ENCODE measurements at places on chromosomes 7 and 10.

DNA sequence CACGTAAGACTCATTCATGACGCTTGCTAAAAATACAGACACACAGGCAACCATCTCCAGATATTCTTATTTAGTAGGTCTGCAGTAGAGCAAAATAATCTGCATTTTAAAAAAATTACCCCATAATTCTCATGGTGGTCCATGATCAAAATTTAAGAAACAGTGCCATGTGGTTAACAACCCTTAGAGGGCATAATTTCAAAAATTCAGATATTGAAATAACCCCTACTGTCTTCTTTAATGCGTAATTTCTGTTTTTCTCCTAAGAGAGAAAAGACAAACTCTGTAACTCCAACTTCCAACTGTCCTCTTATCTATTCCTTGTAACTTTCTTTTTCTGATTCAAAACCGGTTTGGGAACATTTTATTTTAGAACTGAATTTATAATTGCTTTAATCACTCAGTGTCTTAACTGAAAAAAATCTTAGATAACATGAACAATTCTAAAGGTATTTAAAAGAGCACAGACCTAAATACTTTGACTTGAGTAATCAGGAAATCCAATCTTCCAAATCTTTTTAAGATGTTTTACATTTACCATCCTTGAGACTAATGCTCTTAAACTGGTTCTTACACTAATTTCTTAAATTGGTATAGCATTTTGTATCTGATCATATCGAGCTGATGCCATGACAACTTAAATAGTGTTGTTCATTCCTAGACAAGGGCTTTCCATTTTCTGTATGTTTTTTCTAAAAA, 148.0 kb downstream of the GALNT11 start:
- DNase-seq: no peak

GRCh38 chr10:623477-624311, 65.8 kb downstream of the DIP2C start:
- no peak for DNase-seq

DNA sequence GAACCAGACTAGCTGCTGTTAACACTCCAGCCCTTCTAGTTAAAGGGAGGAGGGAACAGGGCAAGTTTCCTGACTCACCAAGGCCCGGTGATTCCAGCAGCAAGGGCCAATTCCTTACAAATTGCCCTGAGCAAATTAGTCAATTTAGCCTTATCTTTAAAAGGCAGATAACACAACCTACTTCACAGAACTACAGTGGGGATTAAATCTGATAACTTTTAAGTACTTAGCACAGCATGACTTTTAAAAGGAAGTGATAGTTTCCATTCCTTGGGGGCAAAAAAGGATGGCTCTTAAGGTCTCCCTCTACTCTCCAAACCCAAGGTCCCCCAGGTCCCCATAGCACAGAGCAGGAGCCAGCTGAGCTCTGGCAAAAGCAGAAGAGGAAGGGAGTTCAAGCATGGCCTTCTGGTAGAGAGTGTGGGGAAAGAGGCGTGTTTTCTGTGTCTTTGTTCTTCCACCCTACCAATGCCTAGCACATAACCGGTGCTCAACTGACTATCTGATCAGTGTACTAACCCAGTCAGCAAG, 4.0 kb downstream of the CDCA7L start:
- no peak for DNase-seq

DNA sequence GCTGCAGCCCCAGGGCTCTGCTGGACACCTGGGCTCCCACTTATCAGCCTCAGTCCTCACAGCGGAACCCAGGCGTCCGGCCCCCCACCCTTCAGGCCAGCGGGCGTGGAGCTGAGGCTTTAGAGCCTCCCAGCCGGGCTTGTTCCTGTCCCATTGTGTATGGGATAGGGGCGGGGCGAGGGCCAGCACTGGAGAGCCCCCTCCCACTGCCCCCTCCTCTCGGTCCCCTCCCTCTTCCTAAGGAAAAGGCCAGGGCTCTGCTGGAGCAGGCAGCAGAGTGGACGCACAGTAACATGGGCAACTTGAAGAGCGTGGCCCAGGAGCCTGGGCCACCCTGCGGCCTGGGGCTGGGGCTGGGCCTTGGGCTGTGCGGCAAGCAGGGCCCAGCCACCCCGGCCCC, 2.7 kb downstream of the NOS3 start:
- no peak for DNase-seq

- DNase-seq: no peak
Measured at GRCh38 chr7:28228396-28228795, 47.8 kb upstream of the JAZF1 start.

GRCh38 chr10:72704117-72704516, 12.2 kb downstream of the MCU start:
- no peak for DNase-seq

- DNase-seq: peak; percentile 60
Measured at GRCh38 chr10:6840766-6841165, 260.7 kb upstream of the PRKCQ start.

GRCh38 chr10:35300063-35300699, 36.1 kb upstream of the CCNY start:
- DNase-seq: no peak

- DNase-seq: no peak
Measured at GRCh38 chr7:49597805-49598204, 175.6 kb upstream of the VWC2 start.

DNA sequence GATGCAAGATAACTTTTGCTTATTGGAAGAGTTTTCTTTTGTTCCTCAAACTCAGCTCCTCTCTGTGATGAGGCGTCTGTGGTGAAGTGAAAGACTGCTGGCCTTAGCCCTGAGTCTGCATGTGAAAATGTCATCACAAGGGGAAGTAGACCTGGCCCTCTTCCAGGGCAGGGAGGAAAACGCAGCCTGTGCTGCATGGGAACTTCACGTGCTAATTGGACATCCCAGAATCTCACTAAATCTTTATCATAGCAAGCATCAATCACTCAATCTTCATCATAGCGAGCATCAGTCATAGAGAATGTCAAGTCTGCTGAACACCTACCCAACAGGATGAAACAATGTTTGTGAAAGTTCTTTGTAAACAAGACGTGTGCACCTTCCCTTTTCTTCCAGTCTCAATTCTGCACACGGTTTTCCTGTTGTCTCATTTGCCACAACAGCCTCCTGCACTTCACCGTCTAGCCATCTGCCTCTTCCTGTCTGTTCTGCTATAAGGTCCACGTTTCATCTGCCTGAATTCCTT, 314.6 kb downstream of the FRMD4A start:
- peak; percentile 41 for DNase-seq

DNA sequence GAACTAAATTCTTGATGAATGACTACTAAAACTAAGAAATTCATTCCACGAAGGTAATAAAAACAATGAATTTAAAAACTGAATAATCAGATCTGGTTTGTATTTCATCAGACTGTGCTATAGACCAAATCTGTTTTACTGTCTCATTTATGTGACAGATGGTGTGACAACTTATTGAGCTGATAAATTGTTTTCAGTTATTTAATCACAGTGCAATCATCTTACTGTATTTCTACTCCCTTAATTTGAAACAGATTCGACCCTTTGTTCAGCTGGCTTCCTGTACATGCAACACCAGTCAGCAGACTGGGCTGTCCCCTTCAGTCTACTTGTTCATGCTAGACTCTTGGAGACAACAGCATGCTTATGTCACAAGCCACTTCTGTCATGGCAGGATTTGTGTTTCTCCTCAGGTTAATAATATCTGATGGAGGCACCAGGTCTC, 150.9 kb downstream of the MBL2 start:
- no peak for DNase-seq

- DNase-seq: no peak
Measured at GRCh38 chr7:17036584-17036983, 154.8 kb upstream of the AGR3 start.

DNA sequence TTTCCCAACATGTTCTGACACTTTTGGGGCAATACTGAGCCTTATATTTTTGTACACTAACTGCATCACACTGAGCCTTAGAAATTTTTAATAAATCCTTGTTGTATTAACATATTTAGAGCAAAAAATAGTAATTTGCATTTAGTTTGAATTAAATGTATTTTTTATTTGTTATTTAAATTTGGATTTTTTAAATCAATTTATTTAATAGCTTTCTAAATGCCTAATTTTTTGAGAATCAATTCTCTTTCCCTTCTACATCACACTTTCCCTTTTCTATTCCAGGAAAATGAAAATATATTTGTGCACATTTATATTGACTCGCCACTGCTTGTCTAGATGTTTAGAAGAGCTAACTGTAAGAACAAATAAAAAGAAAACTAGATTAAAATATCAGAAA, 414.6 kb upstream of the POM121L12 start:
- no peak for DNase-seq

- DNase-seq: no peak
Measured at GRCh38 chr10:97842656-97843280, 6.9 kb upstream of the GOLGA7B start.

- no peak for DNase-seq
Measured at GRCh38 chr7:6221340-6222319, 50.8 kb downstream of the CYTH3 start.

DNA sequence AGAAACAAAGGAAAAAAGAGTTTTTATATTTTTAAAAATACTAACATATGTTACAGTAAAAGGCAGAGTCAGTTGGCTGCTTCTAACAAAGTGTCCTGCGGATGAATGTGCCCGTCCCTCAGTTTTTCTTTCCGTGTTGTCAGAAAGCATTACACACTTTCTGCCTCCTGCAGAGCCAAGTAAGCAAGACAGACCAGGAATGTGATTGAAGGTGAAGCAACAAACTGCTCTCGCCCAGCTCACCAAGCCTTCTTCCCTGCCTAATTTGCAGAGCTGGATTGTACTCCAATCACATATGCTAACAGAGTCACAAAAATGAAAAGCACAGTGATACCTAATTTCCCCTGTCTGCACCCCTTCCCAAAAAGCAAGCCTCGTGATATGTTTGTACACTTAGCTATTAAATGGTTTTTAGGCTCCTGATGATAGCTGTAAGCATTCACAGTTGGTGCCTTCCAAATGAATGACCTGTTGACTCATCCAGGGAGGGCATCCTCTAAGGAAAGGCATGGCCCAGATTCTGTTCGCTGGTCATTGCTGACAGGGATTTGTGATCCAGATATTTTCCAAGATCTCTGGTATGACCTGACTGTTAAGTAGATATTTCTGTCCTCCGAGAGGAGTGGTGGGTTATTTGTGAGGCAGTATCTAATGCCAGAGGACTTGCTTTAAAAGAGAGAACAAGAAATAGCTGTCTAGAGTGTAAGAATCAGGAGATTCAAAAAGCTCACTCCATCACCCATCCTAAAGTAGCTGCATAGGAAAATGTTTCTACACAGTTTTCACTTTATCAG, 187.3 kb upstream of the PLXDC2 start:
- no peak for DNase-seq

GRCh38 chr7:96310110-96310509, 11.8 kb downstream of the SLC25A13 start:
- DNase-seq: no peak

- no peak for DNase-seq
Measured at GRCh38 chr10:88411772-88412349, 171.3 kb downstream of the RNLS start.

DNA sequence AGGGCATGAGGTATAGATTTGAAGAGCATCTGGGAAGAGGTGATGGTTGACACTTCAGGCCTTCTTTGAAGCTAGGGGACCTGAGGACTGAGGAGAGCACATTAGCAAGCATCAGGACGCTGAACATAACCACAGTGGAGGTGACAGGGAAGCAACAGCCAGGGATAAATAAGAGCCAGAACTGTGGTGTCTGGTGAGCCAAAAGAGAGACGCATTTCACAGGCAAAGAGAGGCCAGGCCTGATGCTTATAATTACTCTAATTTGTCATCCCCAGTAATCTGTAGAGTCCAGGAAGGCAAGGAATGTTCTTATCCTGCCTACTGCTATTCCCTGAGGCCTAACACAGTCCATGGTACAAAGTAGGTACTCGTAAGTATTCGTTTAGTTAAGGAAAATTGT, 10.4 kb upstream of the FAS start:
- DNase-seq: no peak

- DNase-seq: no peak
Measured at GRCh38 chr10:64376167-64376566, 855.0 kb downstream of the REEP3 start.

- DNase-seq: no peak
Measured at GRCh38 chr7:151456782-151457181, 16.8 kb upstream of the CRYGN start.

GRCh38 chr7:16847381-16847860, 34.4 kb downstream of the AGR3 start:
- DNase-seq: no peak

GRCh38 chr7:157433628-157434027, 96.8 kb downstream of the DNAJB6 start:
- no peak for DNase-seq

DNA sequence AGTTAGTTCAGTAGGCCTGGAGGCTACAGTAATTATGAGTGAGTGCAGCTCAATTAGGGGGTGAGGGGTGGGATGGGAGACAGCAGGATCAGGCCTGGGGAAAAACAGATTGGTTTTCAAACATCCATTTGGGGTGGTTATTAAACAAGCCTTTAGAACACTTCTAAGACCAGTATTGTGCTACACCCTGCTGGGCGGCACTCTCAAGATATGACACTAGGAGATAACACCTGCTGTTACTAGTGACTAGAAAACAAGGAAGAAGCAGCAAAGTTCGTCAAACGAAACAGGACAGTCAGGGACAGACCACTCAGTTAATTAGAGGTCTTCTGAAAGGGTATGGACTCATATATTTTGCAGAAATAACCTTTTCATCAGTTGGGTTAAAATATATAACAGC, 353.6 kb downstream of the PTEN start:
- DNase-seq: peak; percentile 39

DNA sequence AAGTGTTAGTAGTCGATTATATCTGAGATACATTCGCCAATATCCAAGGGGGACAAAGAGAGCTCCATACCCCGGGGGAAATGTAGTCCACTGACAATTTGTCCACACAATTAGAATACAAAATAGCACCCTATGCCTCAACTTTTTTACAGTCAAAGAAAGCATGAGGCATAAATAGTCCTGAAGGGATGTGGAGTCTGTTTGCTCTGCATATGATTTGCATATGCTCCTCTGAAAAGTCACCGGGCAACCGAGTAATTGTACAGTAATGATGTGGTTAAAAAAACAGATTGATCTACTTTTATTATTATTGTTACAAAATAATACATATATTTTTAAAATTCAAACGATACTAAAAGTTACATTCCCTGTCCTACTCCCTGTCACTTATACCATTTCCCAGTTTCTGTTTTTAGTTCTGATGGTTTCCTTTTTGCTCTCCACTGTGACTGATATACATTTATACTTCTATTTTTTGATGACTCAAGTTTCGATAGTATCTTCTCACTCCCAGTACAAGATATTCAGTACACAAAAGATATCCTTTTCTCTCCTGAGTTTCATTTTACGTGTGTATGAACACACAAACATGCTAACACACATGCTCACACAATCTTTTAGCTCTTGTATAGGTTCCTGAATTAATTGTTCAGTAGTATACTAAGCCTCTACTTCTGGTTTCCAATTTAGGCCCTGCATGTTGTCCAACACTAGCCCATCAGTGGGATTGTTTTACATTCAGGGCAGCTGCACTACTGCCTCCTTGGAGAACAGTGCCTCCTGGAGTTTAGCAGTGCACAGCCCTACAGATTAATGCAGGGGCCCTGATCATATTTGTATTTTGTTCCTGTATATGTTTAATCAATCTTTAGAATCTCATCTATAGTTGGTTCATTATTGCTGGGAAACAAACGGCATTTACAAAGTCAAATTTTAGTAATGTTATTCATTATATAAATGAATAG, 130.9 kb downstream of the TES start:
- no peak for DNase-seq

- no peak for DNase-seq
Measured at GRCh38 chr7:81162234-81162633, 243.4 kb upstream of the SEMA3C start.

GRCh38 chr10:6273351-6273750, 70.6 kb downstream of the PFKFB3 start:
- DNase-seq: no peak

GRCh38 chr10:24446739-24447138, 237.8 kb downstream of the KIAA1217 start:
- DNase-seq: no peak

Measured in NCI-H524 (cell line).